HCT116 (cell line): ENCODE measurements at places on chromosomes 3 and 15. TPM values are rescaled to one million over a fixed set of nuclear protein-coding genes. Genes with fewer than 3 reads are reported as not detected.

RGMA gene
- 5.5 TPM for total RNA-seq

GRCh38 chr3:119562307-119562961, 3.0 kb upstream of the CD80 start:
- no peak for DNase-seq

DNA sequence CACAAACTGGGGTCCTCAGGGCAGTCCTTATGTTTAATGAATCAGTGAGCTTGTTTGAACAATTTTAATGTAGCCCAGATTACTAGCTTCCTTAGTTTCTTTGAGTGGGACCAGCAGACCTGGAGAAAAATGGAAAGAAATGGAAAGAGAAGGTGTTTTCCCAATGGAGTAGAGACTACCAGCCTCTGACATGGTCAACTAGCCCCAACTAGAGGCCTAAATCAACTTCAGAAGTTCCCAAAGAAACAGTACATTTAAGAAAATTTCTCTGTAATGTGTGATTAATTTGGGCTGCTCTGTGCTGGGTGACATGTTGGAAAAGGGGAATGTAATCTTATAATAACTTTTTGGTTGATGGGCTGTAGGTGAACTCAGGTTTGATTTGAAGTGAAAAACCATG, 310.9 kb downstream of the MFSD1 start:
- DNase-seq: no peak

- no peak for DNase-seq
These were observed 58.9 kb downstream of the IMPG2 start for GRCh38 chr3:101261506-101261905.

DNA sequence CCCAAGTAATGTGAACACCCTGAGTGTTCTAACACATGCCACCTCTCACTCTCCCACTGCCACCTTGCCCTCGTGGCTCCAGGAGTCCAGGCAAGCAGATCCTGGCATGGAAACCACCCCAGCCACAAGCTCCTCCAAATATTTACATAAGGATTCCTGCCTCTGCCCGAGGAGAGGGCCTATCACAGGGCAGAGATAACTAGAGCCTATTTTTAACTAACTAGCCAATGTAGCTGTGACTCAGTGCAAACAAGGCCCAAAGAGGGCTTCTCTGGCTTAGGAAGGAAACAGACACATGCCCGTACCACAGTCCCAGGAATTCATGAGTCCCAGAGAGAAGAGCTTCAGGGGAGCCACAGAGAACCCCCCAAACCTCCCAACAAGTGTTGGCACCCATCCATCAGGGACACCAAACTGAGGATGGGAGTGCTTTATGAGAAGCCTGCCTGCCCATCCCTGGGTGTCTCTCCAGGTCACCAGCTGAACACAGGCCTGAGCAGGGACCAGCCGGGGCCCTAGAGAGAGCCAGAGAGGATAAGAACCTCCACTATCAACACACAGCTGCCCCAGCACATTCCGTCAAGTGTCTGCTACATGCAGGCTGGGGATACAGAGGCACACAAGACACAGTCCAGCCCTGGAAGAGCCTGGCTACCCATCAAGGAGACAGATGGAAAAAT, 9.2 kb downstream of the FYCO1 start:
- no peak for DNase-seq

DNA sequence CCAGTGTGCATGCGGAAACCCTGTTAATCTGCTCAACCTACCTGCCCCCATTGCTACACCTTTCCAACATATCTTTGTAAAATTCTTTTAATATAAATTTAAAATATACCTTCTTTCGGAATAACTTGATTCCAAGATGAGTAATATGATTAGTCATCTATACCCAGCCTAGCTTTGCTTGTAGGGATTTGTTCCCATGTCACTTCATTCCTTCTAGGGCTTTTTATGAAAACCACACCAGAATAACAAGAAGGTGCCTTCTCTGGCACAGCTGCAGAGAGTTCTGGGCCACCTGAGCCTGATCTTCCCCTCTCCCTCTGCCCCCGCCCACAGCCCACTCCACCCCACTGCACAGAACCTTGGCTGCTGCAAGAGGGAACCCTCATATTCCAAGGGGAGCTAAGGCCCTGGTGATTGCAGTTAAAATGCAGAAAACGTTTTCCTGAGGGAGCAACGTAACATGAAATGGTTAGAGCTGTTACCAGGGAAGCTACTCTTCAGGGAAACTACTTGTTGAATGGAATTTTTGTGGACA, 38.6 kb upstream of the HACD2 start:
- DNase-seq: no peak

- no peak for DNase-seq
These were observed 39.5 kb downstream of the TIGIT start for GRCh38 chr3:114333180-114333922.

DNA sequence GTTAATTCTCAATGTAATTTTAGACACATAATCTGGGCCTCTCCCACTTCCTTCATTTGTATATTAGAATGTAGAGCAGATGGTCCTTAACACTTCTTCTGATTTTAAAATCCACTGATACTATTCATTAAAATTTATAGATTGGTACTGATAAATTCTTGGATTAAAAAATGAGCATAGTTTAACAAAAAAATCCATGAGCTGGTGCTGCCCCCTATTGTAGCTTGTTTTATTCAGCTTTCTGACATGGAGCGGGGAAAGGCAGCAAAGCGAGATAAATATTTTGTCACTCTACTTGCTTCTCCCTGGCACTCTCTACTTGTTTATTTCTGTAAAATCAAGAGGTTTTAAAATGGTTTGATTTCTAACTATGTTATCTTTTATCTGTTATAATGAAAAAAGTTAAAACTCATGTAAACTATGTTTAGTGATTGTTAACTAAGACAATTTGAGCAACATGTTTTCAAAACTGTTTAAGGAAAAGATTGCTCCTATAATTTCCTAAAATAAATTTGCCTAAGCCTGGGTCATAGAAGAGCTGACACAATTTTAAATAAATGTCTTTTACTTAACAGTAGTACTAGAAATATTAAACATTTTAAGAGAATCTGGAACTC, 26.5 kb upstream of the PLOD2 start:
- peak; percentile 29 for DNase-seq

DNA sequence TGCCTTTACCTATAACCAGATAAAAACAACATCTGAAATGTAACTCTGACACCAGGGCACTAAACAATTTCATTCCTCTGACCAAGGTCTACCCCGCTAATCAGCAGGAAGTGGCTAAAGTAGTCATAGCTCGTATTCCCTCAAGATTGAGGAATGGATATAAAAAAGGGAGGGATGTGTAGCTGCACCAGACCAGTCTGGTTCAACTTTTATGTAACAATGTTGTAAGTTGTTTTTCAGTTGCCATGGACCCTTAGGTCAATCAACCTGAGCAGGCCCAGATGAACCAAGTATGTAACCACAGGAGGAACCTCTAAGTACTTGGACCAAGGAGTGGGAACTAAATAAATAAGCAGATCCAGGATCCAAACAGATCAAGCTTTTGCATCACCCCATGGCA, 28.4 kb upstream of the IFT57 start:
- no peak for DNase-seq

RLBP1 gene
- total RNA-seq: 0.12 TPM

- DNase-seq: no peak
These were observed 150.5 kb upstream of the SLC2A2 start for GRCh38 chr3:171177056-171177455.

- no peak for DNase-seq
These were observed 24.1 kb downstream of the DUOX2 start for GRCh38 chr15:45089712-45090373.

DNA sequence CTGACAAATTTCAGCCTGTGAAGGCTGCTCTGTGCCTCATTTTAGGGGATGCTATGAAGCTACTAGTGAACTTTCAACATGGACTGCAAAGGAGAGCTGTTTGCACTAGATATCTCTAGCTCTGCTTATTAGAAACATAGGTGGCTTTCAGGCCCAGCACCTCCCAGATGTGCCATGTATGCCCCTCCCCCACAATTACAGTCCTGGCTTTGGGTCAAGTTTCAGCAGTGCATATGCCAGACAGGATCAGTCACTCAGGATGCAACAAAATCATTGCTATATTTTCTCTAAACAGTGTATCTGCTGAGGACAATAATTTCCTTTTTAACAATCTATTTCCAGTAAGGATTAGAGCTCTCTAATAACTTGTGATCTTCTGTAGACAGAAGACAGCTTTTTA, 178.8 kb upstream of the STAC start:
- DNase-seq: no peak

- peak; percentile 35 for DNase-seq
These were observed 906.0 kb upstream of the ALCAM start for GRCh38 chr3:104460477-104461406.

DNA sequence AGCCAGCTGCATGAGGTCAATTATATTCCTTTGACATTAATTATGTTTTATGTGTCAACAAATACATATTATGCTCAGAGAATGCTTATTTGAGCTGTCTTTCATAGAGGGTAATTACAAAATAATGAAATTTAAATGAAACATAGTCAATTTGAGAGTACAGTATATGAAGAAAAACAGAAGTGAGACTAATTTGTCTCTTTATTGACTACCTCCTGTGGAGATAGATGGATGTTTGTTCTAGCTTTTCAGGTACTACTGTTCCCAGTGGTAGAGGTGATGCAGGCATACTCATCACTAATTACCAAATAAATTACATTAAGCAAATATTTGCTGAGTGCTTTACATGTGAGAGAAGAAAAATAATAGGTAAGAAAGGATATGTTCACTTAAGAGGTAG, 1129.6 kb downstream of the OTOL1 start:
- no peak for DNase-seq

DNA sequence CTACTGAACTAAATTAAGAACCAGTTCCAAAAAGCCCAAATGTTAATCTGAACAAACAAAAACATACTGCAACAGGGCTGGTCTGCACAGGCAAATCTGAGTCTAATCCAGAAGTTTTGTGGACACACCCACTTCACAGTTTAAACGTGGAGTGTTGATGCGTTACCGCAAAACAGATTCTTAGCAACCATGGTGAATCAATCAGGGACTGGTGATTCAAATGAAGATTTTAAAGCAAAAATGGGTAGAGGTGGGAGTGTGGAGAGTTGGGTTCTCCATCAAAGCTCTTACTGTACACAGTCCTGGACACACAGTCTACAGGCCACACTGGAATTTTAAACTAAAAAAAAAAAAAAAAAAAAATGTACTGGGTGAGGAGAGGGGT, 5.2 kb downstream of the ANXA2 start:
- peak; percentile 85 for DNase-seq

- no peak for DNase-seq
These were observed 131.4 kb upstream of the UBE2E2 start for GRCh38 chr3:23071758-23072157.

GRCh38 chr3:130826516-130827182, 67.2 kb upstream of the ATP2C1 start:
- no peak for DNase-seq

GRCh38 chr15:60397772-60398445, at the start of gene ANXA2:
Gene ANXA2, minus strand, starts transcription at chr15:60397986. Its CDS starts 11,911 bp downstream, at chr15:60386075.
- peak; percentile 70 for DNase-seq

GRCh38 chr15:49458145-49458544, 35.1 kb downstream of the FGF7 start:
- DNase-seq: no peak

- no peak for DNase-seq
These were observed 73.0 kb downstream of the TRPC1 start for GRCh38 chr3:142796823-142797222.

SKIC8 gene
- 57.1 TPM for total RNA-seq

GRCh38 chr3:123447749-123448517, 957 bp downstream of the ADCY5 start:
- no peak for DNase-seq

GOLGA8G gene
- not detected for total RNA-seq

DNA sequence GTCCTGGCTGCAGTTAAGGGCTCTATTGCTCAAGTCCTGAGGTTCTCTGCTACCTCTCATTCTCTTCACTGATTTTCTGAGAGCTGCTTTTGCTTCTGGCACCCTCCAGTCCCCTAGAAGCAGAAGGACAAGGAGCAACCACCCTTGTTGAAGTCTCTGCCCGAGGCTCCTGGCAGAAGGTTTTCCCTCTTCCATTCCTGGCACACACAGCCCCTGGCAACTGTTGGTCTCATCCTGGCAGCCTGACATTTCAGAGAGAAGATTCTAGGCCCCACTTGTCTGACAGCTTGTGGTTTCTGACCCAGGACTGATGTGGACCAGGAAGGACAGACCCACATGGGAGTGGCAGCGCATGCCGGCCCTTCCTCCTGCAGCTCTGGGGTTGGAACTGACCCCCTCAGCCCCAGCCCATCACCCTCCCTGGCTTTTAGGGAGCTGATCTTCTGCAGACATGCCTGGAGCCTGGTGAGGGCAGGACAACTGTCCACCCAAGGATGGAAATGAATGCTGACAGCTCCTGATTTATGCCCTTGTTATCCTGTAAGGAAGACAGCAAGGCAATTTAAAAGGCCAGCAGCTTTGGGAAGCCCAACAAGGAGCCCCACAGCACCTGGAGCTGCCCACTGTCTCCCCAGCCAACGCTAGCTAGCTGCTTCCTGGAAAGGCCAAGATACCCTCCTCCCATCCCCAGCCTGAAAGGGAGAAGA, 13.0 kb upstream of the NTRK3 start:
- DNase-seq: no peak

- DNase-seq: no peak
These were observed 183.8 kb upstream of the THRB start for GRCh38 chr3:24678421-24678865.

DNA sequence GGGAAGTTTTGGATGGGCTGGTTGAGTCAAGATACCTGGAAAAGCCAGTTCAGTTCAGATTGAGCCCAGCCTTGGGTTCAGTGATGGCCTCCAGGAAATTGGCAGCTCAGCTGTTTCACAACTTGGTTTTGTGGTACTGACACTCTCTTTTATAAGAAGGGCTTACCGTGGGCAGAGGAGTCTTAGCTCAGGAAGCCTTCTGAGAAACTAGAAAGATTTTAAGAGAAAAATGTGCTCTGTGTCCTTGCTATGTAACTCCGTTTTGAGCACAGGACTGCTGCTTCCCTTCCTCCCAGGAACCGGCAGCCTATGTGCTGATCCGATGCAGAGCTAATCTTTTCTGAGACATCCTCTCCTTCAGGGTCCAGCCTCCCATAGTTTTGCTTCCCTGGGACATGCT, 46.6 kb upstream of the RASGRP1 start:
- DNase-seq: no peak

GRCh38 chr3:185021256-185021655, 131.6 kb downstream of the C3orf70 start:
- no peak for DNase-seq

RHCG gene
- not detected for total RNA-seq

GRCh38 chr3:172938788-172939187, 188.3 kb downstream of the ECT2 start:
- no peak for DNase-seq

GRCh38 chr15:41689834-41690233, 29.6 kb downstream of the MGA start:
- no peak for DNase-seq

IQCF5 gene
- not detected for total RNA-seq

- DNase-seq: no peak
These were observed 761.7 kb downstream of the VGLL3 start for GRCh38 chr3:86229086-86229774.

DNA sequence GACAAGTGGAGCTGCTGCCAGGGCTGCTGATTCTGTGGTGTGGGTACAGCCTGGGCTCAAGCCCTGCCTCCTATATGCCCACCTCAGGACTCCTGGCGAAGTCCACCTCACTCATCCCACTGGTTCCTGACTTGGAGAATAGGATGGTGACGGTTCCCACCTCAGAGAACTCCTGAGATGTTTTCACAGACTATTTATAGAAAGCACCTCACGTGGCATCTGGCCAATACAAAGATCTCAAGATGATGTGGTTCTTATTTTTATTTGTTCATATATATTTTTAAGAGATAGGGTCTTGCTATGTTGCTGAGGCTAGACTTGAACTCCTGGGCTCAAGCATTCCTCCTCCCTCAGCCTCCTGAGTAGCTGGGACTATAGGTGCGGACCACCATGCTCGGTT, 236.9 kb upstream of the BHLHE40 start:
- no peak for DNase-seq

GRCh38 chr15:95584088-95584487, 746.4 kb upstream of the NR2F2 start:
- no peak for DNase-seq
